HEK293T (cell line): ENCODE measurements at places on chromosomes 7 and 10.

DNA sequence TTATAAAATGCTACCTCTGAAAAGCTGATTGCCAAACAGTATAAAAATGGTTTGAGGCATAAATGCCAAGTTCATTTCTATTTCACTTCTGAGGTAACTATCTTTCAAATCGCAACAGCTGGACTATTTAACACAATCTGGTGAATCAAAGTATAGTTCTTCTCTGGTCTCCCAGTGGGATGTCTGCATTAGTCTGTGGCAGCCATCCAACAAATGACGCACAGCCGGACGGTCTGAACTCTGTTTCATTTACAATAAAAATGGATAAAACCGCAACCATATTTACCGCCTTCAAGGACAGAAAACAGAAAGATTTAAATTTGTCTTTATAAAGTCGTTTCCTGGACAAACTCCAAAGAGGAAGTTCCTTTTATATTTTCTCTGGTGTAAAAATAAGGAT lies 41.9 kb downstream of the ENO4 start:
- DNase-seq = peak; percentile 64

GRCh38 chr10:29158066-29158465 lies 130.8 kb upstream of the LYZL1 start:
- no peak for DNase-seq

- DNase-seq = peak; percentile 63
Measured at GRCh38 chr10:13347500-13348156, 465 bp downstream of the SEPHS1 start.

DNA sequence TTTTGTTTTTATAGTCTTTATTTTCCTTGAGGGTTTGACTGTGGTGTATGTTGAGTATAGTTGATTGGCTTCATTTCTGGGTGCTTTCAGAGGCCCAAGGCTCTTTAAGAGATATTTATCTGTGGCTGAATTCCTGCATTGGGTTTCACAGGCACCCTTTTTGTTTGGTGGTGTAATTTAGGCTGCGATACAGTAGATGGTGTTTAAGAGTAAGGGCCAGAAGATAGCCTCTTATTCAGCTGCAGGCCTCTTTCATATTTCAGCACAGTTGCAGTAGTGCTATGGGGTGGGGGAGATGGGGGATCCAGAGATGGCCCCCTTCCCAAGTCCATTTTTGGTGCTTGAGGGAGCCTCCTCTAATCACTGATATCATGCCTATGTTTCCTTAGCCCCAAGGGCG lies 69.7 kb downstream of the MGAM2 start:
- no peak for DNase-seq

DNA sequence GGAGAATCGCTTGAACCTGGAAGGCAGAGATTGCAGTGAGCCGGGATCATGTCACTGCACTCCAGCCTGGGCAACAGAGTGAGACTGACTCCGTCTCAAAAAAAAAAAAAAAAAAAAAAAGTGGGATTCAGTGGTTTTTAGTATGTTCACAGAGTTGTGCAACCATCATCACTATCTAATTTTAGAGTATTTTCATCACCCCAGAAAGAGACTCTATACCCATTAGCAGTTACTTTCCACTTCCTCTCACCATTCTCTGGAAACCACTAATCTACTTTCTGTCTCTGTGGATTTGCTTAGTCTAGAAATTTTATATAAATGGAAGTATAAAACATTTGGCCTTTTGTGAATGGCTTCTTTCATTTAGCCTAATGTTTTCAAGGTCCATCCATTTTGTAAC lies 113.4 kb downstream of the ST7 start:
- DNase-seq = no peak

GRCh38 chr7:19958309-19958896 lies 185.0 kb upstream of the TMEM196 start:
- DNase-seq = no peak

DNA sequence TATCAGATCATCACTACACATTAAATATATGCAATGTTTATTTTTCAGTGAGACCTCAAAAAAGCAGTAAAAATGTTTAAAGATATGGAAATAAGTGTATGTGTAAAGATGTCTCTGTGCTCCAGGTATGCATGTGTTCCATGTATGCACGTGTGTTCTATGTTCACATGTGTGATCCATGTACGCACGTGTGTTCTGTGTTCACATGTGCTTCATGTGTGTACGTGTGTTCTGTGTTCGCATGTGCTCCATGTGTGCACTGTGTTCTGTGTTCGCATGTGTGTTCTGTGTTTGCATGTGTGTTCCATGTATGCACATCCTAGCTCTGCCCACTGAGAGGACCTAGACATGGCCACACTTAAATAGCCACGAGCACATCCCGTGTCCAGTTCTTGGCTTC lies 15.6 kb upstream of the PDIA4 start:
- no peak for DNase-seq

- DNase-seq = no peak
Measured at GRCh38 chr7:125927556-125927955, 997.9 kb upstream of the POT1 start.

DNA sequence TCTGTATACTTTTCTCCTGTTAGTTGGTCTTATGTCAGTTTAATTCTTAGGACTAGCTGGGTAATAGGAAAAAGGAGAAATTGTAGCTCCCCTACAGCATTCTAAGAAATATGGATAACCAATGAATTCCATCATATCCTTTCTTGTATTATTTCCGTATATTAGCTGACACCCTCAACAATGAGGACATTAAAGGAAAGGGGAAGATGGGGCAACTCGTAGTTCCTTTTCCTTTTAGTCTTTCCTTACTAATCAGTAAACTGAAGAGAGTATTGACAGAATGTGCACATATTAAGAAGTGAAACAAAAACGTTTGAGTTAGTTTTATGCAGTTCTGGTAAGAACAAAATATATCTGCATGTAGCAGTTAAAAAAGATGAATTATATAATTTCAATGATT lies 35.1 kb upstream of the C10orf67 start:
- no peak for DNase-seq
